COR-L47 (cell line): ENCODE measurements at places on chromosomes 16 and 17.
A peak's percentile ranks its signal among the peaks of the same experiment; 100 is the strongest.

GRCh38 chr16:57297856-57298255 is 13.4 kb upstream of the PLLP start:
- no peak for DNase-seq

GRCh38 chr17:29948448-29949215 is 7.2 kb downstream of the EFCAB5 start:
- DNase-seq: no peak

- no peak for DNase-seq
Observed at GRCh38 chr16:813204-813915, 12.8 kb upstream of the GNG13 start.

DNA sequence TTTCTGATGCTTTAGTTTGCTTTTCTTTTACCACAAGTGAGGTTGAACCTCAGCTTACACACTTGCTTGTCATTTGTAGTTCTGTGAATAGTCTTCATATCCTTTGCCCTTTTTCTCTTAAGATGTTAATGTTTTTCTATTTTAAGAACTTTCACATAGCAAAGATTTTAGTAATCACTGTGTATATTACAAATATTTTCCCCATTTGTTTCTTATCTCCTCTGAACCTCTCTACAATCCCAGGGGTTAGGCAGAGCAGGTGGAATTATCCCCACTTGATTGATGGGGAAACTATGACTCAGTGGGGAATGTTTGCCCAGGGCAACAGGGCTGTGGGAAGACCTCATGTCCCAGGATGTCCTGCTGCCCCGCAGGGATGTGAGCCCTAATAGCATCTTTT is 11.7 kb upstream of the MYH3 start:
- no peak for DNase-seq

DNA sequence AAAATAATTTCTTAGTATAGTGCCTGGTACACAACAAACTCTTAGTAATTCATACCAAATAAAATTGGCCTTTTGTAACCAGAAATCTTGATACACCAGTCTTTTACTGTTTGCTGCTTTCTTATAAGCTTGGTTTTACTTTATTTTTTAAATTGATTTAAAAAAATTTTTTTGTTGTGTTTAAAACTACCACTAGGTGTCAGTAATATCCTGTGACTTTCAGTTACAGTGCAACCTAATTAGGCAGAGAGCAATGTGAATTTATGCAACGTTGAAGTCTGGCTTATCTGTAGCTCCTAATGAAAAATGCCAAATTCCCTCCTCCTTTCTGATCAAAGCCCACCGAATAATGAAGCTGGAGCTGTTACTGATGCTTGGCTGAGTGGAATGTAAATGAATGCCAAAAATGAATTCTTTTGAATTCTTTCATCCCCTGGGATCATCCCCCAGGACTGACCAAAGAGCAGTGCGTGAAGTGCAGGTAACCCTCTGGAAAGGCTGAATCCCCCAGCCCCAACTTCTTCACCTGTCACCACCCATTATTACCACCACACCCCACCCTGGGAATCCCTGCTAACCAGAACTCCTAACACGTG is 3.8 kb downstream of the ERCC4 start:
- peak; percentile 23 for DNase-seq

GRCh38 chr16:30761427-30761927 is 385 bp downstream of the CFAP119 start:
- DNase-seq: peak; percentile 42

DNA sequence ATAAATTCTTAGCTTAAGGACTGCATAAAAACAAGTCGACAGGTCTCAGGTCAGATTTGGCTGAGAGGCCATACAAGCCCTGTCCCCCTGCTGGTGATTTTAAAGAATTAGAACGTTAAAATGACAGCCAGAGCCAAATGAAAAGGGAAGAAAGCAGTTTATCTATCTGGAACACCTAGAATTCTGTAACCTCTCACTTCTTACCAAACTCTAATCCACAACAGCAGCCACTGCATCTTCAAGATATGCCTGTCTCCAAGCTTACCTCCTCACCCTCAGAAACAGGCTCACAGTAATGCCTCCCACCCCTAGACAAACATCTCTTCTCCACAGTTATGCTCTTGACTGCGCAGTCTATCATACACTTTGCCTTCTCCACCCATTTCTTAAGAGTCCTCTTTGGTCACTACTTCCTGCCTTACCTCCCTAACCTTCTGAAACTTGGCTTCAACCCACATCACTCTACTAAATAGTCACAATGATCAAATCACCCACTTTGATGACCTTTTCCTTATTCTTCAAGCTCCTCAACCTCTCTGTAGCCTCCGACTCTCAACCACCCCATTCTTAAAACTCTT is 14.2 kb downstream of the ANKFY1 start:
- DNase-seq: no peak

DNA sequence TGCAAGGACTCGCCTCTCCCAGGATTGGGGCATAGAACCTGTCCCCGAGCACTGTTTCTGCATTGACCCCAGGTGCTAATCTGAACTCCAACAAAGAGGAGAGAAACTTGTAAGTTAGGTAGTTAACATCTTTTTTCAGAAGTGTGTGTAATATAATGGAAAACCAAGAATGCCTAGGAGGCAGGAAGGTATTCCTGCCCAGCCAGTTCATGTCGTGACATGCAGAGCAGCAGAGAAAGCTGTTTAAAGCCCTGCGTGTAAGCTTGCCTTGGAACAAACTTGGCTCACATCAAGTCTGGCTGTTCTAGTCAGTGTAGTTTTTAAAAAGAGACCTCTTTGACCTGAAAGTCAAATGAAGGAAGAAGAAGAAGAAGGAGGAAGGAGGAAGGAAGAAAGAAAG is 2.1 kb upstream of the GNA13 start:
- DNase-seq: no peak

DNA sequence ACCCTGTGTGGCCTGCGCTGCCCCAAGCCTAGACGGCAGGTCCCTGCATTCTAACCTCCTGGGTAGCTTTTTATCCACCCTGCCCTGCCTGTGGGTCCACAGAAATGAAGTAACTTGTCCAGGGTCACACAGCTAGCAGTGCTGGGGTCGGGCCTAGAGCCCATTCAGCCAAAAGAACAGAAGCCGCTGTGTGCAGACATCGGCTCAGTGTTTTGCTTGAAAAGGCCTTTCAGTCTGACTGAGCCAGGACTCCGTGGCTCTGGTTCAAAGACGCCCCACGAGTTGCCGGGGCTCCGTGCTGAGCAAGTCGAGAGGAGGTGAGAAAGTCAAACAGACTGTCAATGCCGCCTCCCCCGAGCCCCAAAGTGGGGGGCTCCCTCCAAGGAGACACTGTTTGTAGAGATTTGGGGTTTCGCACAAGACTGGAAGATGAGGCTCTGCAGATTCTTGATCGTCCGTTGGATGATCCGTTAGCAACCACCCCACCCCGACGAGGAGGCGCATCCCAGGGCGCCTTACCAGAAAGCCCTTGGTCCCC is 226.2 kb downstream of the NTN1 start:
- no peak for DNase-seq

GRCh38 chr17:17437461-17437860 is 39.3 kb upstream of the MED9 start:
- DNase-seq: no peak

DNA sequence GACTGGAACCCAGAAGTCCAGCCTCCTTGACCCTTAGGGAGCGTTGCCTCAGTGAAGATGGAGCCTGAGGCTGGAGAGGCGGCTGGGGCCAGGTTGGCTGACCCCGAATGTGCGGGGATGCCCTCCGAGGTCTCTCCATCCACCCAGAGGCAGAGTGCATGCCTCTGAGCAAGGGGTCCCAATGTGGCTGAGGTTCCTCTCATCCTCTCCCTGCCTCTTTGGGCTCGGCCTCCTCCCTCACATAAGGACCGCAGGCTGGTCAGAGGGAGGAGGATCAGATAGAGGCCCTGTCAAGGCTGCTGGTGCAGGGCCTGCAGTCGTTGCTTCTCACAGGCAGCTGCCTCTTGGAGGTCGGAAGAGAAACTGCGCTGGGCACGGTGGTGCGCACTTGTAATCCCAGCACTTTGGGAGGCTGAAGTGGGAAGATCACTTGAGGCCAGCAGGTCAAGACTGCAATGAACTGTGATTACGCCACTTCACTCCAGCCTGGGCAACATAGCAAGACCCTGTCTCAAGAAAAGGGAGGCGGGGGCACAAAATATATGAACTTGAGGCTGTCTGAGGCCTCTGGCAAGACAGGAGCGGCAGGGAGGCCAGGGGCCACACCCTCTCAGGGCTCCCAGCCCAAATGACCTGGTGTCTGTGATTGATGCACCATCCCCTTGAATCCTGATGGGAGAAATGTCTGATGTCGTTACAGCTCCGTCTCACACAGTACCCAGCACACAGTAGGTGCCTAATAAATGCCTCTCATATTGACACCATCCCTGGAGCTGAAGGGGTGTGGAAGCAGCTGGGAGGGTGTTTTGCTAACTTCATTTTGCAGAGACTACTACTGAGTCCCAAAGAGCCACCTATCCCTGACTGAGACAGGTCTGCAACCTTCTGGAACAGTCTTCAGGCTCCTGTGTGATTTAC is 220.1 kb upstream of the GSE1 start:
- DNase-seq: no peak

DNA sequence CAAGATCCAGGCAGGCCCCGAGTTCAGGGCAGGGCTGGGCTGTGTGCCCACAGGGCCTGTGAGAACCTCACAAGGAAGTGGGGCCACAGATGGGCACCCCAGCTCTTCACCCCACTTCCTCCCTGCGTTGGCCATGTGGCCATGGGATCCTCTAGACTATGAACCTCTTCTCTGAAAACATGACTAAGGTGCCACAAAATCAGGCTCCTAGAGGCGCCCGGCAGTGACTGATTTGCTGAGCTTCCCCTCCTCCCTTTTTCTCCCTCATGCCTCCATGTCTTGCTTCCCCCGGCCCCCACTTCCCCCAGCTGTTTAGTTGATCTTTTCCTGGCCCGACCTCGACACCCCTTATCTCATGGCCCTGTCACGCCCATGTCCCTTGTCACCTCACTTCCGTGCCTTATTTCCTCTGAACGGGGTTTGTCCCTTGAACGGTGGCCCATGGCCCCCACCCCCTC is 87.1 kb downstream of the KCNJ12 start:
- no peak for DNase-seq

DNA sequence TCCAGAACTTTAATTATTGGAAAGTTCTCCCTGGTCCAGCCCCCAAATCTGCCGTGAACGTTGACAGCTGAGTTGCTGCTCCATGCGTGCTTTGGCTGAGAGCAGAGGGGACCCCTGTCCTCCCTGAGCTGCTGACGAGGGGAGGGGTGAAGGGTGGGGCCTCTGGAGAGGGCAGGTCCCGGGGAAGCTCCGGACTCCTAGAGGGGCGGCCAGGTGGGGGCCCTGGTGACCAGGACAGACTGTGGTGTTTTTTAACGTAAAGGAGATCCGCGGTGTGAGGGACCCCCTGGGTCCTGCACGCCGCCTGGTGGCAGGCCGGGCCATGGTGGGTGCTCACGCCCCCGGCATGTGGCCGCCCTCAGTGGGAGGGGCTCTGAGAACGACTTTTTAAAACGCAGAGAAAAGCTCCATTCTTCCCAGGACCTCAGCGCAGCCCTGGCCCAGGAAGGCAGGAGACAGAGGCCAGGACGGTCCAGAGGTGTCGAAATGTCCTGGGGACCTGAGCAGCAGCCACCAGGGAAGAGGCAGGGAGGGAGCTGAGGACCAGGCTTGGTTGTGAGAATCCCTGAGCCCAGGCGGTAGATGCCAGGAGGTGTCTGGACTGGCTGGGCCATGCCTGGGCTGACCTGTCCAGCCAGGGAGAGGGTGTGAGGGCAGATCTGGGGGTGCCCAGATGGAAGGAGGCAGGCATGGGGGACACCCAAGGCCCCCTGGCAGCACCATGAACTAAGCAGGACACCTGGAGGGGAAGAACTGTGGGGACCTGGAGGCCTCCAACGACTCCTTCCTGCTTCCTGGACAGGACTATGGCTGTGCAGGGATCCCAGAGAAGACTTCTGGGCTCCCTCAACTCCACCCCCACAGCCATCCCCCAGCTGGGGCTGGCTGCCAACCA is at the start of gene MC1R:
TSS of gene MC1R (plus strand) at position 410 of the 895 bp plus-strand sequence. CDS start at position 807, 397 bp downstream.
- DNase-seq: peak; percentile 40

DNA sequence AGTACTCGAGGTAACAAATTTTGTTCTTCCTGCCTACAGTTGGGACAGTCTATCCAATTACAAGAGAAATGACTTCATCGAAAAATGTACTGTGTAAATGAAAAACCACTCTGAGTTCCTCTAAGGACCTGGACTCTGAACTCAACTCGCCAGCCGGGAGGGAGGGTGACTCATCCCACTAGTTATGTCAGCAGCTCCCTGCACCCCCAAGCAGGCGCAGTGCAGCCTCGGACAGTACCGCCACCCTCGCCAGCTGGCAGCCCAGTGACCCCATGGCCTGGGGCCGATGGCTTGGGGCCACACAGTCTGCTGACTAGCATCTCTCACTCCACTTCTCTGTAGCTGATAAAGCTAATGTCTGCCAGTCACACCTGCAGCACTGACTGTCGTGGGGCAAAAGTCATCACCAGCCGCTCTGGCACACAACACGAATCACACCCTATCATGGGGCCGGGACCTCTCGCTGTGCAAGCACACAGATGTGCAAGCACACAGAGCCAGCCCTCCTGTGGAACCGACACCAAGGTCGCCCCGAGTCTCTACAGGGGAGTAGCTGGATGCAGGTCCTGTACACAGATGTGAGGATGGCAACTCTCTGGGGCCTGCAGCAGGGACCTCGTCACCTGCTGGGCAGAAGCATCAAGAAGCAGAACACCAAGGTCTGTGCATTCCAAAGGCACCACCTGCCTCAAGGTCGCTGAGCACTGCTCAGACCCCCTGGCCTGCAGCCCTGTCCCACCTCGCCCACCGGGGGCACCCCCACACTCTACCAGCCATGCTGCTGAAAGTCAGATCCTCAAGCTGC is 5.7 kb downstream of the CSNK1D start:
- no peak for DNase-seq

- no peak for DNase-seq
Observed at GRCh38 chr16:89523680-89524344, 15.6 kb downstream of the SPG7 start.

DNA sequence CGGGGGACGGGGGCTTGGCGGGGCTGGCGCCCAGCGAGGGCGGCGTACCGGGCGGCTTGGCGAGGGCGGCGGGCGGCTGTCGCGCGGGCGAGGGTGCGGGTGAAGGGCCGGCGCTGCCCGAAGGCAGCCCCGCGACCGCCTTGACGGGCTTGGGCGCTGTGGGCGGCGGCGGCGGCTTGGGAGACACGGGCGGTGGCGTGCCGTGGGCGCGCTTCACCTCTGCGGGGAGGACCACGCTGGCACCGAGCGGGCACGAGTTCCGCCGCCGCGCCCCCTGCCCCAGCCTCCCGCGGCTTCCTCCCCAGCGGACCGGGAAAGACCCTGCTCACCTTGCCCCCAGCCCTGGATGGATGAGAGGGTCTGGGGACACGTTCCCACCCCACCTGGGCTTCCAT is 17.3 kb downstream of the CASKIN1 start:
- no peak for DNase-seq
